ENCODE measurements at places on chromosomes 3 and 15. TPM values are rescaled to one million over a fixed set of nuclear protein-coding genes. Genes with fewer than 3 reads are reported as not detected.
A peak's percentile ranks its signal among the peaks of the same experiment; 100 is the strongest.

- no peaks in the 10 kb centered on the region for H3K27me3 ChIP-seq
- no peak for DNase-seq
- no peak overlapping the region for H3K4me3 ChIP-seq
- H3K36me3 ChIP-seq, result no peaks in the 10 kb centered on the region
- no peaks in the 10 kb centered on the region for H3K4me1 ChIP-seq
These were observed 227.3 kb downstream of the CACNA2D3 start for GRCh38 chr3:54349691-54350090.

DNA sequence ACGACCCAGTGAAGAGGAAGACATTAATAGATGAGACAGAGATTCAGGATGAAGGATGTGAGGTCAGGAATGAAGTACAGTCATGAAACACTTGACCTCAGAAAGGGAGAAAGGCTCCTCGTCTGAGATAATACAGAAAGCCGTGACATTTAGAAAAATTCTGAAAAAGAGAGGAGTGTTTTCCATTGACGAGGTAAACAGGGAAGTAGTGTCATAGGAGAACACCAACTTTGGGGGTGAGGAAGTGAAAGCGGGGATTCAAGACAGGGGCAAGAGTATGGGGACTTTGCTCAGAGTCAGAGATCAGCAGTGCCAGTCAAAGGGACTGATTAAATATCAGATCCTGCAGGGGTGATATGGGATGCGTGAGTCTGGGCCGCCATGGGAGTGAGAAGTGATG is 160.9 kb downstream of the PLCL2 start:
- H3K36me3 ChIP-seq, result no peaks in the 10 kb centered on the region
- DNase-seq, result no peak
- no peaks in the 10 kb centered on the region for H3K27me3 ChIP-seq
- no peaks in the 10 kb centered on the region for H3K4me1 ChIP-seq
- no peak overlapping the region for H3K4me3 ChIP-seq
- H3K27ac ChIP-seq, result no peak overlapping the region

- no peak overlapping the region for H3K27ac ChIP-seq
- H3K4me1 ChIP-seq, result no peaks in the 10 kb centered on the region
- H3K4me3 ChIP-seq, result no peak overlapping the region
These were observed 253.7 kb upstream of the THBS1 start for GRCh38 chr15:39327005-39327730.

- H3K27ac ChIP-seq, result no peak overlapping the region
- H3K27me3 ChIP-seq, result no peaks in the 10 kb centered on the region
- H3K36me3 ChIP-seq, result no peaks in the 10 kb centered on the region
These were observed 149.6 kb upstream of the TBL1XR1 start for GRCh38 chr3:177346878-177347277.

- H3K4me1 ChIP-seq, result no peaks in the 10 kb centered on the region
- no peaks in the 10 kb centered on the region for H3K27me3 ChIP-seq
- no peak overlapping the region for H3K27ac ChIP-seq
- DNase-seq, result no peak
These were observed 91.9 kb downstream of the RORA start for GRCh38 chr15:61137105-61137792.

DNA sequence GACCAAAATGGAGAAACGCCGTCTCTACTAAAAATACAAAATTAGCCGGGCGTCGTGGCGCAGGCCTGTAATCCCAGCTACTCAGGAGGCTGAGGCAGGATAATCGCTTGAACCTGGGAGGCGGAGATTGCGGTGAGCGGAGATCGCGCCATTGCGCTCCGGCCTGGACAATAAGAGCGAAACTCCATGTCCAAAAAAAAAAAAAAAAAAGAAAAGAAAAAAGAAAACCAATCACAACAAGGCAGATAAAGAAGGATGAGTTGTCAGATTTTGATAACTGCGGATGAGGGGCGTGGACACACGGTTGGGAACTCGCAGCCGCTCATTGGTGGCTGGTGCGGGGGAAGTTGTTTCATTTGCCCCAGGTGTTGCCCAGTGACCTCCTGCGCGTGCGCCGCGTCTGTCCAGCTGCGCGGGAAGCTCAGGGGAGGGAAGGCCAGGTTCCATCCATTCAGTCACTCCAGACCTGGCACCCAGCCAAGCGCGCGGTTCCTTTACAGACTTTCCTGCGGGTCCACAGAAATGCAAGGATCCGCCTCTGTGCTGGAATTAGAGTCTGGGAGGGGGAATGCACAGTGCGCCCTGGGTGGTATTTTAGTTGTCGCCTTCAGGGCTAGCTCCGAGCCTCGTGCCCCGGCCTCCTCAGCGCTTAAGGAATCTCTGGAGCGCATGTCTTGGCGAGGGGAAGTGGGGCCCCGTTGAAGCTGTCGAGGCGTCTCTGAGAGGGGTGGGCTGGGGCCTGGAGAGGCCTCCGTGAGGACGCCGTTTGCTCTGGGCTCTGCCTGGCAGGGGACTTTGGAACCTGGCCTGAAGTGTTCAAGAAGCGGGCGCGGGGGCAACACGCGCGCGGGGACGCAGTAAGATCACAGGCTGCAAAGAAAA is 708 bp upstream of the GCHFR start:
- DNase-seq, result peak; percentile 90
- peak overlapping the region; percentile 88 for H3K27ac ChIP-seq
- H3K27me3 ChIP-seq, result no peaks in the 10 kb centered on the region
- peaks cover 14% of the 10 kb centered on the region for H3K4me1 ChIP-seq
- no peaks in the 10 kb centered on the region for H3K36me3 ChIP-seq

DNA sequence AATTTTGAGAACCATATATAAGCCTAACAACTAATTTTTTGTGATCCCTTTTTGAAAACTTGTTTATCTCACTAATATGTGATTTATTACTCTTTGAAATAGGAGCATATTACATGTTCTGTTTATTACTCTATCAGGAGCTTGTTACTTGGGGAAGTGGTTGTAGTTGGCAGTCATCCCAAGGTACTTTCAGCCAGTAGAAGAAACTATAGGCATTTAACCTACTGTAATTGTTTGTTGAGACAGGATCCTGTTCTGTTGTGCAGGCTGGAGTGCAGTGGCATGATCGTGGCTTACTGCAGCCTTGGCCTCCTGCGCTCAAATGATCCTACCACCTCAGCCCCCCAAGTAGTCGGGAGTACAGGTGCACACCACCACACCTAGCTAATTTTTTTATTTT is 195.6 kb downstream of the TCF12 start:
- DNase-seq, result peak; percentile 52
- no peaks in the 10 kb centered on the region for H3K27me3 ChIP-seq
- peaks cover 5% of the 10 kb centered on the region for H3K4me1 ChIP-seq
- no peaks in the 10 kb centered on the region for H3K36me3 ChIP-seq
- H3K27ac ChIP-seq, result no peak overlapping the region

GRCh38 chr3:58386626-58387365 is 46.8 kb downstream of the PDHB start:
- no peak overlapping the region for H3K4me3 ChIP-seq
- H3K27ac ChIP-seq, result peak overlapping the region; percentile 10
- peak; percentile 28 for DNase-seq
- H3K36me3 ChIP-seq, result no peaks in the 10 kb centered on the region

- H3K36me3 ChIP-seq, result no peaks in the 10 kb centered on the region
- peaks cover 5% of the 10 kb centered on the region for H3K4me1 ChIP-seq
- H3K27me3 ChIP-seq, result peaks cover 95% of the 10 kb centered on the region
- peak overlapping the region; percentile 4 for H3K4me3 ChIP-seq
These were observed 74.0 kb upstream of the POLG start for GRCh38 chr15:89408372-89409183.

GRCh38 chr3:42537350-42537749 is 34.9 kb downstream of the VIPR1 start:
- H3K4me1 ChIP-seq, result no peaks in the 10 kb centered on the region
- no peak overlapping the region for H3K4me3 ChIP-seq
- no peaks in the 10 kb centered on the region for H3K27me3 ChIP-seq

- H3K27me3 ChIP-seq, result no peaks in the 10 kb centered on the region
- H3K4me3 ChIP-seq, result no peak overlapping the region
- peaks cover 29% of the 10 kb centered on the region for H3K36me3 ChIP-seq
- peaks cover 10% of the 10 kb centered on the region for H3K4me1 ChIP-seq
These were observed 4.0 kb upstream of the LMLN start for GRCh38 chr3:197955892-197956477.

CLRN1 gene
- total RNA-seq, result not detected

SPTSSB gene
- total RNA-seq, result 1.6 TPM

SLC15A2 gene
- total RNA-seq, result 3.1 TPM

SUCNR1 gene
- 0.42 TPM for total RNA-seq

ZNF774 gene
- 13.9 TPM for total RNA-seq

Data from colonic mucosa (tissue), 4 donors.